ENCODE measurements at places on chromosomes 1 and 21. TPM values are rescaled to one million over a fixed set of nuclear protein-coding genes. Genes with fewer than 3 reads are reported as not detected.

DNA sequence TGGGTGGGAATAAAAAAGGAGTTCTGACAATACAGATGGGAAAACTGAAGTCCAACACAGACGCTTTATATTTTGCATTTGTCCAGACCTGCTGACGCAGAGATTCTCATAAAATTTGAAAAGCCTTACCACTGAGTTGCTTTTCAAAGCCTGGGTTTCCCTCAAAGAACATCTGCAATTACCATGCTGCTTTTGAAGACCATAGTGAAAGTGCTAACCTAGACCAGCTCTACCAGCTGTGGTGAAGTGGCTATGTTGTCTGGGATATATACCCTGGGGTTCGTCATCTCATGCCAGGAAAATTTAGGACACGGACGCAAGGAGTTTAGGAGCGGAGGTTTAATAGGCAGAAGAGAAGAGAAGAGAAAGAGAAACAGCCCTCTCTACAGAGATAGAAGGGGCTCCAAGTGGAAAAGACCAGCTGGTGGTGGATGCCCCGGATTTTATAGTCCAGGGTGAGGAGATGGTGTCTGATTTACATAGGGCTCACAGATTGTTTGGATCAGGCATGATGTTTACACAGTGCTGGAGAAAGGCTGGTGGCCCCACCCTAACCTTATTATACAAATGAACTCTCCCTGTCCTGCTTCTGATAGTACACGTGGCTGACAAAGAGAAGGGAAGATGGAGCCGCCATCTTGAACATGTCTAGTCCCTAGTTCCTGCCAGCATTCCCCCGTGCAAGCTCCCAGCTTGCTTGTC lies 73.8 kb downstream of the AK4 start:
- no peak for DNase-seq

DNA sequence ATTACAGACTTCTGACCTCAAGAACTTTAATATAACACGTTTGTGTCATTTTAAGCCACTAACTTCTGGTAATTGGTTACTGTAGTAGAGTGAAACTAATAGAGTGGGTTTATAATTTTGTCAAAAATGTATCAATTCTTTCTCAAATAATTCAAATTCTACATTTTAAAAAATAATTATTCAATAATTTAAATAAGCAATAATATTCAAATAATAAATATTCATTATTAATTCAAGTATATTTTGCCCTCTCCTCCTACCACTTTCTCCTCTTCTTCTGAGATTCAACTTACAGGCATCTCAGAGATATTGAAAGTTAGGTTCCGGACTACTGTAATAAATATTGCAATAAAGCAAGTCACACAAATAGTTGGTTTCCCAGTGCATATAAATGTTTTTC lies 1107.1 kb downstream of the KCNT2 start:
- DNase-seq, result no peak

- no peak for DNase-seq
Observed at GRCh38 chr1:29688471-29689365, 452.4 kb downstream of the PTPRU start.

GRCh38 chr1:167425482-167425881 lies 92.8 kb downstream of the CD247 start:
- no peak for DNase-seq

F5 gene
- total RNA-seq, result 0.07 TPM

WNT3A gene
- total RNA-seq, result not detected

ARHGAP29 gene
- 13.5 TPM for total RNA-seq

ARMH1 gene
- not detected for total RNA-seq

DNA sequence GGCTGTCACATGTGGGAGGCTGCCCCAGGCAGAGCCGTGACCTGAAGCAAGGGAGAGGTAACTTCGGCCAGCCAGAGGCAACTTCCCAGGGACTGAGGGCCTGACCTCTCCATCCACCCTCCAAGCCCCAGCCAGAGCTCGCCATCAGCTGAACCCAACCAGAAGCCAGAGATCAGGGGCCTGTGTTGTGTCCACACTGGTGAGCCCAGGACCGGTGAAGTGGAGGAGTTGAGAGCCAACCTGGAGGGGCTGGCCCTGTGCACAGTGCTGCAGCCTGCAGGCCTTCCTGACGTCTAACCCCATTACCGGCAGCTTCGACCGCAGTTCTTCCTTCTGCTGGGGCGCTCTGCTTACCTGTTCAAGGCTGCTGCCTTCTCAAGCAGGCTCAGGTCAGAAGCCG lies 19.6 kb upstream of the PDE9A start:
- no peak for DNase-seq

DNA sequence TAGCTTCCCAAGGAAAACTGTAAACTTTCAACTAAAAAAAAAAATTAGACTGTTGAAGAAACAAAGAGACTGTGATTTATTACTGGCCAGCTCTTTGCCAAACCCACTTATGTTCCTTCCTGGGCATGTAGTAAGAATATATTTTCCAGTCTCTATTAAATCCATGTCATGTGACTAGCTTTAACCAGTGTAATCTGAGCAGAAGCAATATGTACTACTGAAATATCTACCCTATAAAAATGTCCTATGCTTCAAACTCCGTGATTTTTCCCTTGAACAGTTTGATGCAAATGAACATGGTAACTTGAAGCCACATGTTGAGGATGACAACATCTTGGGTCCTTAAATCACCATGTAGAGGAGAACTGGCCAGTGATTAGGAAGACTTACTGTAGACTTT lies 144.5 kb downstream of the NTMT2 start:
- no peak for DNase-seq

OR2L8 gene
- total RNA-seq, result not detected

SLC16A4 gene
- 3.5 TPM for total RNA-seq

CCDC185 gene
- not detected for total RNA-seq

CLCNKB gene
- total RNA-seq, result not detected

DCST1 gene
- total RNA-seq, result 0.13 TPM

DNA sequence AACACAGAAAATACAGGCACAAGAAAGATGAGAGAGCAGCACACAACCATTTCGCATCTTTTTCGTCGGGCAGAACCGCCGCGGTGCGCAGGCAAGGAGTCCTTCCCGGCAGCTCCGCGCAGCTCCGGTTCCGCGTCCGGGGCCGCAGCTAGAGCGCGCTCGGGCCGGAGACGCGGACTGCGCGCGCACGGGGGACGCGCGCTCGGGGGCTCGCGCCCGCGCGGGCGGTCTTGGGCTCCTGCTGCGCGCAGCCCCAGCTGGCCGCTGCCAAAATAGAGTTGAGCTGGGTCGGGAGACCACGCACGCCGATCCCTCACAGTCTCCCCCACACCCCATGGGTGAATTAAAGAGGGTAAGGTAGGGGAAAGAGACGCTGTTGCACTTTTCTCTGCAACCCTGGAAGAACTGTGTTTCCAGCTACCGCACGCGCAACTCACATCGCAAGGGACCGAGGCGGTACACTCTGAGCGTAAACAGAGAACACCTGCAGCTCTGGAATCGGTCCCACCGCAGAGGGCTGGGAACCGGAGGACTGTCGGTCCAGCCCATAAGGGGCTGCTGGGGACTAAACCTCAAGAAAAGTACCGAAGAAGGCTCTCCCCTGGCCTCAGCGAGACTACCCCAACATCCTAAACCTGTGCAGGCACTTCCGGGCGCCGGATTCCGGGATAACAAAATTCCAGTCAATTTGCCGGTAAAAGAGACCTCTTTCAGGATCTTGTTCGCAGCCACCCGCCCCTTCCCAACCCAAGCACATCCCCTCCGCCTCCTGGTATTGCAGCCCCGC lies 1.7 kb downstream of the NR5A2 start:
- DNase-seq, result no peak

- peak; percentile 31 for DNase-seq
Observed at GRCh38 chr1:229370601-229371021, 27.8 kb upstream of the CCSAP start.

- no peak for DNase-seq
Observed at GRCh38 chr1:20483098-20483832, 2.7 kb downstream of the CAMK2N1 start.

DNA sequence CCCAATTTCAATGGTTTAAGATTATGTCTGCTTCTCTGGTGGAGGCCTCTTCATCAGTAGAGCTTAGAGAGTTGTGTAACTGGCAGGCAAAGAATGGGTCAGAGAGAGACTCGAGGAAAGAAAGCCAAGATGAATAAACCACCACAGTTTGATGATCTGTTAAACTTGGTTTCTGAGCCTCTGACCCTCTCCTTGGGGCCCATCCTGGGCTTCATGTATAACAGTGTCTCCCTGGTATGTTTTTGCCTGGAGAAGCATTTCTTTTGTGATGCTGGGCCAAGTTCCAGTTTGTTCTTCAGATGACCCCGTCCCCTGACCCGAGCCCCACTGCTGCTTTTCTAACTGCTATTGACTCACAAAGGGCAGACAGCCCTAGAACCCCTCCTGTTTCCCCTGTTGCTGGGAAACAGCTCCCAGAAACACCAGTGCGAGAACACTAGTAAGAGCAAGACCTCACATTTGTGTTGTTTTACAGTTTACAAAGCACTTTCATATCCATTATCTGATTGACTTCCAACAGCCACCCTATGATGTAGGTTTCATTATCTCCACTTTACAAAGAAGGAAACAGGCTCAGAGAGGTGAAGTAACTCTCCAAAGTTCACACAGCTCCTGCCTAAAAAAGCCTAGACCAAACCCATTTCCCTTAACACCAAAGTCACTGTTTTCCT lies 9.0 kb downstream of the CD2 start:
- DNase-seq, result no peak

- no peak for DNase-seq
Observed at GRCh38 chr1:17200756-17201155, 4.2 kb upstream of the PADI1 start.

- peak; percentile 72 for DNase-seq
Observed at GRCh38 chr1:94095112-94095637, 25.8 kb downstream of the ABCA4 start.

ITLN1 gene
- not detected for total RNA-seq

- DNase-seq, result no peak
Observed at GRCh38 chr1:231991231-231991630, 364.6 kb downstream of the DISC1 start.

SPRR4 gene
- not detected for total RNA-seq

DNA sequence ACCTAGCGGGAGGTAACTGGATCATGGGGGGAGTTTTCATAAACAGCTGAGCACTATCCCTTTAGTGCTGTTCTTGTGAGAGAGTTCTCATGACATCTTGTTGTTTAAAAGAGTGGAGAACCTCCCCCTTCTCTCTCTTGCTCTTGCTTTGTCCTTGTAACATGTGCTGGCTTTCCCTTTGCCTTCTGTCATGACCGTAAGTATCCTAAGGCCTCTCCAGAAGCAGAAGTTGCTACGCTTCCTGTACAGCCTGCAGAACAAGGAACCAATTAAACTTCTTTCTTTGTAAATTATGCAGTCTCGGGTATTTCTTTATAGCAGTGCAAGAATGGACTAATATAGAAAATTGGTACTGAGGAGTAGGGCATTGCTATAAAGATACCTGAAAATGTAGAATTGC lies 515.6 kb downstream of the NEGR1 start:
- DNase-seq, result no peak

DNA sequence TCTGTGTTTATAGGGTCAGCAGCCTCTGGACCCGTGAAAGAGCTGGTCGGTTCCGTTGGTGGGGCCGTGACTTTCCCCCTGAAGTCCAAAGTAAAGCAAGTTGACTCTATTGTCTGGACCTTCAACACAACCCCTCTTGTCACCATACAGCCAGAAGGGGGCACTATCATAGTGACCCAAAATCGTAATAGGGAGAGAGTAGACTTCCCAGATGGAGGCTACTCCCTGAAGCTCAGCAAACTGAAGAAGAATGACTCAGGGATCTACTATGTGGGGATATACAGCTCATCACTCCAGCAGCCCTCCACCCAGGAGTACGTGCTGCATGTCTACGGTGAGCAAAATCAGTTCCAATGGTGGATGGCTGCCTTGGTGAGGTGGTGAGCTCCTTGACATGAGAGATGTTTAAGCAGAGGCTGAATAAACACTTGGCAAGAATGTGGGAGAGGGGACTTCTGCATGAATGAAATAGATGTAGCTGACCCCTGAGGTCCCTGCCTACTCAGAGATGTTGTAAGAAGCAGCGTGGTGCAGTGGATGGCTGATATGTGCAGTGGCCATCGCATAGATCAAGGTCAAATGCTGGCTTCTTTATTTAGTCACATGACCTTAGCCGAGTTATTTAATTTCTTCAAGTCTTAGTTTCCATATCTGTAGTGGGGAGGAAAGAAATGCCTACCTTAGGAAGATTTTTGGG lies 9.3 kb downstream of the SLAMF7 start:
- no peak for DNase-seq

CSTB gene
- 5.9 TPM for total RNA-seq

DNA sequence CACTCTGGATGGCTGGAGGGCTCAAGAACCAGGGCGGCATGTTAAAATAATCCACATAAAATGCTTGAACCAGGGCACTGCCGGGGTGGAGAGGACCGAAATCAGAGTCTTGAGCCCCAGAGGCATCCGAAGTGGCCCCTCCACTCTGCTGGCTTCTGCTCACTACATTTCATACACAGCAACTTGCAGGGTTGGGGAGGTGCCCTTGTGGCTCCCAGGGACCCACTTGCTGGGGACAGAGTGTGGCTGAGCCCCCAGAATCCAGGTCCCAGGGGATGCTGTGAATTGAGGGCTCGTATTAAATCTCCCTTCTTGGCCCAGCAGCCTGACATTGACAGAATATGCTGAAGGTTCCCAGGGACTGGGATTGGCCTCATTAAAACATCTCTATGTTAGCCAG lies 181.7 kb downstream of the GRIK3 start:
- DNase-seq, result no peak

DNA sequence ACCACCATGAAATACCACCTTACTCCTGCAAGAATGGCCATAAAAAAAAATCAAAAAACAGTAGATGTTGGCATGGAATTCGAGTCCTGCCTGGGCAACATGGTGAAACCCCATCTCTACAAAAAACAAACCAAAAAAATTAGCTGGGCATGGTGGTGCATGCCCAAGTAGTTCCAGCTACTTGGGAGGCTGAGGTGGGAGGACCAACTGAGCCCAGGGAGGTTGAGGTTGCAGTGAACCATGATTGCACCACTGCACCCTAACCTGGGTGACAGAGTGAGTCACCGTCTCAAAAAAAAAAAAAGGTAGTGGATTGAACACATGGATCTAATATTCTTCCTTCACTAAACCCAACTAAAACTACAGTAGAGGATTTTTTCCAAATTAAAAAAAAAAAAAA lies 125.9 kb downstream of the CCDC185 start:
- DNase-seq, result no peak

DNA sequence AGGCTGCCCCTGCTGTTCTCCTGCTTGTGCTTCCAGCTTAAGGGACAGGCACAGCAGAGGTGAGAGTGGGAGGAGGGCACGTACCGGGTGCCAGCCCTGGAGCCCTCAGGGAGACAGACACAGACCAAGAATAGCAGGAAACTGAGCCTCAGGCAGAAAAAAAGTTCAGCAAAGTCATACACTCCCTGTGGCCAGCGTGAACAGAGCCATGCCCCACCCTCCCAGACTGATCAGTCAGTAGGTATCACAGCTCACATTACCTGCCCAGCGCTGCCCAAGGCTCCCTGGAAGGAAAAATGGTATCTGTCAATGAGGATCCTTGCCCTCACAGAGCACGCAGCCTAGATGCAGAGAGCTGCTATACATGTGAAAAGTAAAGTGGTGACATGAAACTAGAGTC lies 1.3 kb downstream of the UBL4B start:
- no peak for DNase-seq

TSPAN1 gene
- total RNA-seq, result 10.7 TPM

- DNase-seq, result no peak
Observed at GRCh38 chr1:51421964-51422363, 91.6 kb upstream of the TTC39A start.

VWA5B1 gene
- not detected for total RNA-seq

All from gastrocnemius medialis (tissue), 4 donors.